NCI-H526 (cell line): ENCODE measurements at places on chromosomes 16 and 17.

DNA sequence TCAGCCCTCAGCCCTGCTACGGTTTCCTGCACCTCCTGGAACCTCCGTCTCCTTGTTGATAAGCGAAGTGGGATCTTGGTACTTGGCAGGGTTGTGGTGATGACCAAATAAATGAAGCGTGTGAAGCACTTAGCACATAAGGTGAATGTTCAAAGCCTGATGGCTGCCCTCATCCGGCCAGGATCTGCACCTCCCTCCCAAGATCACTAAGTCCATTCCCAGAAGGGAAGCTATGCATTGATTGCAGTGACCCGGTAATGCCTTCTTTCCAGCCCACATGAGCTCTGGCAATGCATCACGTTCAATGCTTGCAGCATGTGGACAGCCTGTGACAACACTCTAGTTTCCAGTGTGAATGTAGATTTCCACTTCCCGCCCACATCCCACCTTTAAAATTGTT lies 24.9 kb upstream of the RHOT1 start:
- no peak for DNase-seq

DNA sequence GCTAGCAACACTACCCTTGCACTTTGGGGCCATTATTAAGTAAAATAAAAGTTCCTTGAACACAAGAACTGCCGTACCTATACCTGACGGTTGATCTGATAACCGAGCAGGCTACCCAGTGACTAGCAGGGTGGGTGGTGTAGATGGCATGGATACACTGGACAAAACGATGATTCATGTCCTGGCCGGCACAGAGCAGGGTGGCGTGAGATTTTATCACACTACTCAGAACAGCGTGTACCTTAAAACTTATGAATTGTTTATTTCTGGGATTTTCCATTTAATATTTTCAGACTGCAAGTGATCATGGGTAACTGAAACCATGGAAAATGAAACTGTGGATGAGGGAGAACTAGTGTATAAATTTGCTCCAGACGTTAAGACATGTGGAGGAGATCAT lies 41.0 kb upstream of the MSI2 start:
- no peak for DNase-seq

DNA sequence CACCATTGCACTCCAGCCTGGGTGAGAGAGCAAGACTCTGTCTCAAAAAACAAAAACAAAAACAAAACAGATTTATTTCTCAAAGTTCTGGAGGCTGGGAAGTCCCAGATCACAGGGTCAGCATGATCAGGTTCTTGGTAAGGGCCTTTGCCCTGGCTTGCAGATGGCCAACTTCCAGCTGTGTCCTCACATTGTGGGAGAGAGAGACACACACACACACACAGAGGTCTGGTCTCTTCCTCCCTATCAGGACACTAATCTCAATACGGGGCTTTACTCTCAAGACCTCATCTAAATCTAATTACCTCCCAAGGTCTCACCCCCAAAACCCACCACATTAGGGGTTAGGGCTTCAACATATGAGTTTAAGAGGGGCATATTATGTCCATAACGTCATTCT lies 26.4 kb upstream of the TAOK1 start:
- no peak for DNase-seq

DNA sequence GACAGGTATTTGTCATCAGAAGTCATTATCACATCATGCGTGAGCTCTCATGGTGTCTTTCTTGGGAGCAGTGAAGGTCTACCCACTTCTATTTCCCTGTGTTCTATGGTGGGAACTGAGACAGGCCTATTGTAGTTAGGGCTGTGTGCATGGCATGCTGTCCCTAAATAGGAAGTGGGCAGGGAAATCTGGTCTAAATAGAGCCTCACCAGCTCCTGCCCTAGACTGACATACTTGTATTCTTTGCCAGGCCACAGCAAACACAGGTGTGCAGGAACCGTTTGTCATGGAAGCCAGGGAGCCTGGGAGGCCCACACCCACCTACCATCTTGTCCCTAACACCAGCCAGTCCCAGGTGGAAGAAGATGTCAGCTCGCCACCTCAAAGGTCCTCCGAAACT lies 10.1 kb downstream of the SLC7A6 start:
- DNase-seq = no peak

DNA sequence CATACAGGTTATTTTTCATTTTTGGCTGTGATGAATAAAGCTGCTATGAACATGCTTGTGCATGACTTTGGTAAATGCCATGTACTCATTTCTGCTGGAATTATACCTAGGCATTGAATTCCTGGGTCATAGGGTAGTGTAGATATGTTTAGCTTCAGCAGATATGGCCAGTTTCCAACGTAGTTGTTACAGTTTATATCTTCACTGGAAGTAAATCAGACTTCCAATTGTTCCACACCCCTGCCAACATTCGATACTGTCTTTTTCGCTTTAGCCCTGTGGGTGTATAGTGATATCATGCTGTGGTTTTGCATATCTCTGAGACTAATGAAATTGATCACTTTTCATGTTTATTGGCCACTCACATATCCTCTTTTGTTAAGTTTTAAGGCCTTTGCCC lies 50.4 kb downstream of the ARHGAP27 start:
- no peak for DNase-seq

DNA sequence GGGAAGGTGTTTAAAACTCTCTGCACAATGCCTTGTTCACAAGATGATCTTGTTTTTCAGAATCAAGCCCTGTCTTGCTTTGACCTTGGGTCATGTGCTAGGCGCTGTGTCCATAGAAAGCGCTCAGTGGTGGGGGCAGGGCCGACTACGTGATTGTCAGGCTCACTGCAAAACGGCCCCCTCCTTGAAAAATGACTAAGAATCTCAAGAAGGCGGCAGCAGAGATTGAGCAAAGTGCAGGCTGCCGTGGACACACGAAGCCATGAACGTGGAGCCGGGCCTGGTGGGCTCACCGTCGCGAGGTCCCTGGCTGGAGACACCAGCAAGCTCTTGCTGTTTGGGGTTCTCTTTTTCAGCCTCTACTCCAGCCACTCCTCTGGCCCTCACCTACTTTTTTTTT lies 10.2 kb downstream of the ATP2C2 start:
- DNase-seq = no peak

- peak; percentile 90 for DNase-seq
These were observed 541 bp upstream of the RBBP6 start for GRCh38 chr16:24538756-24539294.

DNA sequence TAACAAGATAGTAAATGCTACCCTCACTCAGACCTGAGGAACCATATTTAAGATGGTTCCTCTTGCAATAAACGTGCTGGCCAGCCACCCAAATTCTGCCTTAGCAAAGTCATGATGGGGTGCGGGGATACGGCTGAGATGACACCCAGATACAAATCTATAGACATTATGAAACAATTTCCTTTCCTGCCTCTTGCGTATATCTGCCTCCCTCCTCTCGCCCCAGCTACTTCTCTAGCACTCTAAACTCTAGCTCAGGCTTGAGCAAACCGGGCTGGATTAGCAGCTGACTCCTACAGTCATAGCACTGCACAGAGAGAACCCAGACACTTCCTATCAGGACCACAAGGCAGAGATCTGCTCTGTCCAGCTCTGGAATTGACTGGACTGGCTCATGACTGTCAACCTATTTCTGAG lies 22.3 kb downstream of the CD300LF start:
- DNase-seq = no peak

DNA sequence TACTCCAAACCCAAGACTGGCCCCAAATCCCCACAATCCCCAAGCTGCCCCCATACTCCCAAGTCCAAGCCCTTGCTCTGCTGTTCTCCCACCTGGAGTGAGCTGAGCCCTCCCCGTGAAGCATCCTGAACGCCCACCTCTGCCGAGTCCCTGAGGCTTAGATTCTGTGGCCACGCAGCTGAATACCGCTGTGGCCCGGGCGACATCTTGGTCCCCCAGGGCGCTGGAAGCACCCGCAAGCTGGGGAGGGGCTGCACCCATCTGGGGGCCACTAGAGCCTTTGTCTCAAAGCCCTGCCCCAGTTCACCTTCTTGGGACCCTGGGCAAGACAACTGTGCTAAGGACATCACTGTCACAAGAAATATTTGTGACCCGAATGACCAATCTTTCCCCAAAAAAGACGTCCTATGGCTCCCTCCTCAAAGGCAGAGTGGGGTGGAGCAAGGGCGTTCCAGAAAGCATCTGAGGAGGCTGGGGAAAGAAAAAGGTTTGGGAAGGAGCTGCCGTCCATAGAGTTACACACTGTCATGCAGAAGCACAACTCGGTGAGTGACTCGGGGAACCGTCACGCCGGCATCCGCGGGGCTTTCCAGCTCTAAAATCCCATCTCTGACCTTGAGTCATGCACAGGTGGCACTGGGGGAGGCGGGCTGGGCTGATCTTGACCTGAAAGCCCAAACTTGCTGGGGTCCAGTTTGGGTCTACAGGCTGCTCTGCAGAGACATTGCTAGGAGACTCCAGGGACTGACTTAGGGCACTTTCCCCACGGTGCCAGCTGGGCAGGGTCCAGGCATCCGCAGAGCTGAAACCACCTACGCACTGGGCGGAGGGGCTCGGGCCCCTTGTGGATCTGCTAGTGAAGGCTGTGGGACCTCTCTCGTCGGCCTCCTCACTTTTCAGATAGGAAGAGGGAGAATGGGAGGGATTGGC lies 6.6 kb downstream of the PTX4 start:
- DNase-seq = no peak

DNA sequence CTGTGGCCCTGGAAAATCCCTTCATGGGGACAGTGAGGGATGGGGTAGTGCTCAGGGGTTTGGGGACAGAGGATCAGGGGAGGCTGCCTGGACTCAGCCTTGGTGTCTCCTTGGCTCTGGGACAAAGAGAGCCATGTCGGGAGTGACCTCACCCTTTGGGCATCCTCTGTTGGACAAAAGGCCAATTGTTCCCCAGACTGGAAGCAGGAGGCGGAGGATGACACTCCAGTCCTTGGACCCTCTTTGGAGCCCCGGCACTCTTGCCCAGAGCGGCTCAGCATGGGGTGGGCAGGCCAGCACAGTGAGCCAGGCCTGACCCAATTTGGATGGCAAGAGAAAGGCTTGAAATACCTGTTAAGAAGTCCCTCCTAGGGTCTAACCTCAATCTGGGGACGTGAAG lies 39.4 kb upstream of the PHB1 start:
- DNase-seq = no peak

GRCh38 chr17:65394811-65395472 lies 166.5 kb downstream of the AXIN2 start:
- no peak for DNase-seq

GRCh38 chr17:1039511-1040215 lies 42.7 kb downstream of the TIMM22 start:
- DNase-seq = no peak

- DNase-seq = no peak
These were observed 16.2 kb upstream of the PSMD7 start for GRCh38 chr16:74280448-74280847.

GRCh38 chr16:57541754-57542435 lies 548 bp upstream of the ADGRG5 start:
- DNase-seq = no peak

DNA sequence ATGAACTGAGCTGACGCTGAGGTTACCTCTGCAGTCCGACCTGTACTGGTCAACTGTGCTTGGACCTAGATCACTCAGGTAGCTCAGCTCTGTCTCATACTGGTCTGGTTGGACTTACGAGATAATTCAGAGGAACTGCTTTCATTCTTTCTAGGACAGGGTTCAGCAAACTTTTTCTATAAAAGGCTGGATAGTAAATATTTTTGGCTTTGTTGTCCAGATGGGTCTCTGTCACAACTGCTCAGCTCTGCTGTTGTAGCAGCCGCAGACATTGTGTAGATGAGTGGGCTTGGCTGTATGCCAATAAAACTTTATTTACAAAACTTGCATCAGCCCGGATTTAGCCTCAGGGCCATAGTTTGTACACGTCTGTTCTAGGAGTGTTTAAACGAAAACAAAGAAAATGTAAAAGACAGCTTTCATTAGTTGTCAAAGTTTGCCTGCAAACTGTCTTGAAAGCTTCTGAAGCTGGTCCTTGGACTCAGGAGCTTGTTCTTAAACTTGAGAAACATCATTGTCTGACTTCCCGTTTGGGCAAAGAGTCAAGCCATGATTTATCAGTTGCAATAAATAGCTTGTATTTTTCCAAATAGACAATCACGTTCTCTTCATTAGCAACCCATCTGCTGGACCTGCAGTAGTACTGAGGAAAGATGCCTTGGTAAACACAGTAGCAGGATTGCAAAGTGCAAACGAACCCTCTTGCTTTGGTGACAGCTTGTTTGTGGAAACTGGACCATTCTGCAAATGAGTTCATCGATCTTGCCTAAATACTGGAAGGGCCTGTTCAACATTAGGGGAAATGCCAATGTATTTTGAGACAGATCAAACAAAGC lies 253.4 kb downstream of the SNX29 start:
- DNase-seq = no peak

DNA sequence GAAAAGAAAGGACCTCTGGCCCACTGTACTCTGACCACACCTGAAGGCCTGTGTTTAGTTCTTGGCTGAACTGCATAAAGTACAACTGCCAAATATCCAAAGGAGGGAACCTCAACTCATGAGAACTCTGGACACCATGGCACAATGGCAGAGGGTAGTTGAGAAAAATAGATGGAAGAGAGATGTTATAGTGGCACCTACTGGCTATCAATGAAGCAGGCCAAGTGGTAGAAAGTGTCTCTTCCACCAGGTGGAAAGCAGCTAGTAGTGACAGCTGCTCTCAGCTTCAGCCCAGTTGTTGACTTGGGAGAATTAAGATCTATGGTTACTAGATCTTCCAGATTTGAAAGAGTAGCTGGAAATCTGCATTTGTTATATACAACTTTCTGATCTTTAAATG lies 3.2 kb downstream of the MED31 start:
- DNase-seq = peak; percentile 11

- no peak for DNase-seq
These were observed at the start of gene ALOX12B for GRCh38 chr17:8087075-8087951. TSS of gene ALOX12B (minus strand) at chr17:8087716. CDS start at chr17:8087442, 274 bp downstream.

DNA sequence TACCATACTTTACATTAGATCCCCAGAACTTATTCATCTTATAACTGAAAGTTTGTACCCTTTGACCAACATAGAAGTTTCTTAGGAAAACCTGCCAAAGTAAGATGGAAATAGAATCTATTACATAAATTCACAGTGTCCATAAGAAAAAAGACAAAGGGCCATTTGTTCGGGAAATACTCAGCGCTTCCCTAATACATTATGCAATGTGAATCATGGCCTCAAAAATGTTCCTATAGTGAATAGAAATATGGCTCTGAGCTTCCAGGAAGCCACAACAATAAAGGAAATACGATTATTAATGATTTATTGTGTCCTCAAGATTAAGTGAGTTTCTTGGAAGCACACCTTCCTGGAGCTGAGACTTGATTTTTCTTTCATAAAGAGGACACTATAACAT lies 51.5 kb downstream of the GPRC5B start:
- DNase-seq = no peak

DNA sequence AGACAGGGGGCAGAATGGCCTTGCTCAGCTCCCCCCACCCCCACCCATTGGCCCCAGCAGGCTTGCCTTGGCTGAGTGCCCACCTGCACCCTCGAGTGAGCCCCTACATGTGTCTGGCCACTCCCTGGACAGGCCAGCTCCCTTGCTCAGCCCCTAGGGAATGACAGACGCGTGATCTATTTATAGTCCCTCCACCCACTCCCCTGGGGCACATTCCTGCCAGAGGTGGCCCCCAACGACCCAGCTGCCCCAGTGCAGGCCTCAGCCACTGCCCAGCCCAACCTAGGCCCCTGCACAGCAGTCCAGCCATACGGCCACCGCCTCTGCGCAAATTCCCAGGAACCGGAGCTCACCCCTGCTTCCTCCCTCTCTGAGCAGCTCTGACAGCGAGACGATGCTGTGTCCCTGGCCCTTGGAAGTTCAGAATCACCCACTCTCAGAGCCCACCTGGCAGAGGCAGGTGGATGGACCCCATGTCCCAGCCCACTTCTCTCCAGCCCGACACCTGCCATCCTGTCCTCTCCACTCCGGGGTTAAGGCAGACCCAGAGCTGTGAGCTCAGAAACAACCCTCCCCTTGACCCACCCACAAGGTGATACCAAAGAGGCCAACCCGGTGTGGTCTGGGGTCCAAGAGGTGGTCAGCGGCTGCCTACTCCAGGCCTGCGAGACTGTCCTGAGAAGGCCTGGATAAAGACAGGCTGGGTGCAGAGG lies 11.5 kb upstream of the P2RX1 start:
- DNase-seq = no peak
